ENCODE measurements at places on chromosomes 2 and 18.

GRCh38 chr2:176114120-176114929 lies 2.3 kb upstream of the HOXD10 start:
- DNase-seq: no peak

- no peak for DNase-seq
These were observed 106.2 kb downstream of the KCNF1 start for GRCh38 chr2:11017921-11018320.

DNA sequence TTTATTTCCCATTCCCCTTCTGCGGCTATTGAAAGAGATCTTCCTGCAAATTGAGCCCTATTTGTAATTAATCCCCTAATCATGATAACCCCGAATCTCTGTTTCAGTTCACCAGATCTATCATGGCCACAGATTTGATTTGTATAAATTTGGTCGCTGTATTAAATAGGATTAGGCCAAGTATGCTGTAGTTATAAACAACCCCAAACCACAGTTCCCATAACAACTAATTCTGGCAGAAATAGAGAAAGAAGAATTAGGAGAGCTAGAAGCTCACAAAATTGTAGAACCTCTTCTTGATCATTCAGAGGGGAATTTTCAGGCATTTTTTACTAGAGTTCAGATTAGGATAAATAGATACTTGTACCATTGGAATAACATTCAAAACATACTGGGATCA lies 433.7 kb upstream of the TNP1 start:
- DNase-seq: no peak

DNA sequence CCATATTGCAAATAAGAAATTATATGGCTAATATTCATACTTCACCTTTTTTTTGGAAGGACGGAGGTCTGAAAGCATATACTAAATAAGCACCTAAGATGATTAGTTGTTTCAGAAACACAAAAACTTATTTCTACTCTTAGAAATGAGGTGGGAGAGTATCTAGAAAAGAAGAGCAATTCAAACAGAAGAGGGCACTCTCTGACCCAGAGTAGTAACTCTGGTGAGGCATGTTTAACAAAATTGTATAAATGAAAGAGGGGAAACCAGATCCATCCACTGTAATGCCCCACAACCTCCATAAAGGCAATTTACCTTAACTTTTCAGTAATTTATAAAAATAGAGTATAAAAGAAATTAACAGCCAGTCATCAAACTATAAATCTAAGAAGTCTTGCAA lies 669.6 kb upstream of the VRK2 start:
- DNase-seq: no peak

DNA sequence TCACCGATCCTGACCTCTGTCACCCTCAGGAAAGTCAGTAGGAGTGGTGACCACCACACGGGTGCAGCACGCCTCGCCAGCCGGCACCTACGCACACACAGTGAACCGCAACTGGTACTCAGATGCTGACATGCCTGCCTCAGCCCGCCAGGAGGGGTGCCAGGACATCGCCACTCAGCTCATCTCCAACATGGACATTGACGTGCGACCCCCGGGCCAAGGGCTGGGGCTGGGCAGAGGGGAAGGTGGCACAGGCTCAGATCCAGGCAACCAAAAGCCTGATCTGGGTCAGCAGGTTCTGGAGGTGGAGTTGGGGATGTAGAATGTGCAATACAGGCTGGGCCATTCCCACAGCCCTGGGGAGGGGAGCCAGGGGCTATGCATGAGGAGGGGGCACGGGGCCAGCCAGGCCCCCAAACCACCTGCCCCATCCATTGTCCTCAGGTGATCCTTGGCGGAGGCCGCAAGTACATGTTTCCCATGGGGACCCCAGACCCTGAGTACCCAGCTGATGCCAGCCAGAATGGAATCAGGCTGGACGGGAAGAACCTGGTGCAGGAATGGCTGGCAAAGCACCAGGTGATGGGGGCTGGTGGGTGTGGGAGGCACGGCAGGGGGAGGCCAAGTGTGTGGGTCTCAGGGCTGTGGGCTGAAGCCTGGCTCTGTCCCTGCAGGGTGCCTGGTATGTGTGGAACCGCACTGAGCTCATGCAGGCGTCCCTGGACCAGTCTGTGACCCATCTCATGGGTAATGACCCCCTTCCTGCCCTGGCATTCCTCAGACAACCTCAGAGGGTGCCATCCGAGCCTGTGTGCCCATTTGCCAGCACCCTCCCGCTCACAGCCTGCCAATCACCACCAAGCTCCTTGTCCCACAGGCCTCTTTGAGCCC lies 1.4 kb downstream of the ALPI start:
- DNase-seq: no peak

- DNase-seq: no peak
These were observed 171.0 kb upstream of the REV1 start for GRCh38 chr2:99660616-99661406.

GRCh38 chr2:181970160-181970794 lies 15.4 kb upstream of the PPP1R1C start:
- DNase-seq: no peak

DNA sequence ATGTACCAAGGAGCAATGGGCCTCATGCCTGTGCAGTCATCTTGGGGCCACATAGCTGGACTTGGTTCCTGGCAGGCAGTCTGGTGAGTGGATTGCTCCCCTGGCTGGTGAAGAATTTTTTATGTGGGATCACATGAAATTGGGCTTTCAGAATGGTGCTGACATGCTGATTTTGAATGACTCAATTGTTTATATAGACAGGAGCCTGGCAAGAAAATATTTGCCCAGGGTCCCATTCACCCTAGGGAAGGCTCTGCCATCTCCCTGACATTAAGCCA lies 266.9 kb downstream of the DYSF start:
- DNase-seq: no peak

DNA sequence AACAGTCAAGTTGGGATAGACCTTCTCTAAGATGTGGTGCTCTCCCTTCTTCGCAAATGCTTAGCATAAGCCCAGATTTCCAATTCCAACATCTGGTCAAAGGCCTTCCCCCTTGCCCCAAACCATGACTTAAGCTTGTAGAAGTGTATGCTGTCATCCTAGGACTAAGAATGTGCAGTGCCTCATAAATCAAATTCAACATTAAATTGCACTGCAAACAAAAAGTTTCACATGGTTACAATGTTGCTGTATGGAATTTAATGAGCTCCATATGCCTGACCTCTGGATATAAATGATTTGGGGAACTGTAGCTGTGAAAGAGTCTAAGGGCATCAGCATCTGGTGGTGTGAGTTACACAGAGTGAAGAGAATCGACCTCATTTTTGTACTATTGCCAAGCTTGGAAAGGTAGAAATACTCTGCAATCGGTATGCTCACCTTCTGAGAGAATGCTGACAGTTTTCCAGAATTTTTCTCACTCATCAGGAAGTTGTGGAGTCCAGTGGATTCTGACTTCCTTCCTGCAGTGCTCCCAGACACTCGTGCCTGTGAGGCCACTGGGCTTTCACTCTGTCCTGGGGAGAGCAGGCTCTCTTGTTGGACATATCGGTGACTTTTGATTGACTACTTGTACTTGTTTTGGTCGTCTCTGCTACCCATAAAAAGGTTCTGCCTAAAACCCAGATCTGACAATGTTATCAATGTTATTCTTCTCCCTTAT lies 40.6 kb downstream of the FASTKD2 start:
- no peak for DNase-seq

DNA sequence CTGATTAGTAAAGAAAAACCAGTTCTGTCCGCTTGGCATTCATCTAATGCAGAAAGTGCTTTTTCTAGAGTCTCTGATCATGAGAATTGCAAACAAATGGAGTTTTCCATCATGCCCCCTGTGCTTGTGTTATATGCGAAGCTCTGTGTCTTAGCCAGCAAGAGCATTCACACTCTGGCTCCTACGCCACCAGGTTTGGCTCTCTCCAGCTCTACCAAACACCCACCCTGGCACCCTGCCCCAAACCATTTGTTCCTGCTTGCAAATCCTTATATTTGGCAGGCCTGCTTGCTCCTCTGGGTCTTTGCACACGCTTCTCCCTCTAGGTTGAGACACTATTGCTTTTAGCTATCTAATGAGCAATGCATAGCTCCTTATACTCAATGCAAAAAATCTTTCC lies 204.1 kb upstream of the CYRIA start:
- DNase-seq: no peak

DNA sequence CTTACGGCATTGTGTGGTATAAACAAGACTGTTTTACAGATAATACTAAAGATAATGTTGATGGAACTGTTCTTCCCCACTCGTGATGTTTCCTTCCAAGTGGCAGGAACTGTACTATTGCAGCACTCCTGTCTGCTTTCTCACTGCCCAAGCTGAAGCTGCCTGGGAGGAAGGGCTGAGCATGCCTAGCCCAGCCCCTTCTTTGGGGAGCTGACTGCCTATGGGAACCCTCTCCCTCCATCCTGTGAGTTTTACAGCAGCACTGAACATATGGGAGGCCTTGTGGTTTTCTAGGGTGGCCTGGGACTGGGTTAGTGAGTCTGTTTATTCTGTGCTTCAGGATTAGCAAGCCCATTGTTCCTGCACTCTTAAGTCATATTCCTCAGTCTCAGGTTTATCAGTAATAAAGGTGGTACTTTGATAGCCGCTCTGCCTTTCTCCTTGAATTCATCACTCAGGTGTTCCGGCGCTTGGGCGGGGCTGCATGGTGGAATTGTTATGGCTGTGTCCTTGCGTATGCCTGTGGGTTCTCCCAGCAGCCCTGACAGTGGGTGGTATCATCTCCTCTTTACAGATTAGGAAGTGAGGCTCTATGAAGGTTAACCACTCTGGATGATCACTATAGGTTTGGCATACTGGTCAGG lies 379.7 kb downstream of the PTPRM start:
- no peak for DNase-seq

- DNase-seq: no peak
These were observed 70.8 kb downstream of the QPCT start for GRCh38 chr2:37415128-37415820.

DNA sequence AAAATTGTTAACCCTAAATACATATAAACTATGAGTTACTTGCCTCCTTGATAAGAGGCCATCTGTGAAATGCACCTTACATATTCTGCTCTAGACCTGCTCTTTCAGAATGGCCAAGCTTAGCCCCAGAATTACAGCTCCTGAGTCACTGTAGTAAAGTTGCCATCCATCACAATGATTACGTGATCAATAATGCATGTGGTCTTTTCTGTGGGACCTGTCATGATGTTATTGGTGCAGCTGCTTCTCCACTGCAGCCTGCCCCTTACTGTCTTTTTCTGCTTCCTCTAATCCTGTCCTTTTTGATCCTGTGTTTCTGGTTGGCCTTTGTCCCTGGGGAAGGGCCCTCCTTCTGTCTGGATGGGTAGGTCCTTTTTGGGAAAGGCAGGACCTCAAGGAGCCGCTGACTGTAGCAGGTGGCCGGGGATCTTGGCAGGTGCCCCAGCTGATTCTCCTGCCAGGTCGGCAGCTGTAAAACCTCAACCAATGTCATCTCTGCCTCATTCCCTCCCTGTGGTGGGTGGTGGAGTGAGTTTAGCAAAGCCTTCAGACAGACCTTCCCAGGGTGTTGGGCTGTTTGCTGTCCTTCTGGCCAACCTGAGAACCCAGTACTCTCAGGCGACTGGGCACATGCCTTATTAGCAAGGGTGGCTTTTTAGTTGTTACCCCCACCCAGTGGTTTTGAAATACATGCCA lies 126.2 kb upstream of the EML6 start:
- no peak for DNase-seq

DNA sequence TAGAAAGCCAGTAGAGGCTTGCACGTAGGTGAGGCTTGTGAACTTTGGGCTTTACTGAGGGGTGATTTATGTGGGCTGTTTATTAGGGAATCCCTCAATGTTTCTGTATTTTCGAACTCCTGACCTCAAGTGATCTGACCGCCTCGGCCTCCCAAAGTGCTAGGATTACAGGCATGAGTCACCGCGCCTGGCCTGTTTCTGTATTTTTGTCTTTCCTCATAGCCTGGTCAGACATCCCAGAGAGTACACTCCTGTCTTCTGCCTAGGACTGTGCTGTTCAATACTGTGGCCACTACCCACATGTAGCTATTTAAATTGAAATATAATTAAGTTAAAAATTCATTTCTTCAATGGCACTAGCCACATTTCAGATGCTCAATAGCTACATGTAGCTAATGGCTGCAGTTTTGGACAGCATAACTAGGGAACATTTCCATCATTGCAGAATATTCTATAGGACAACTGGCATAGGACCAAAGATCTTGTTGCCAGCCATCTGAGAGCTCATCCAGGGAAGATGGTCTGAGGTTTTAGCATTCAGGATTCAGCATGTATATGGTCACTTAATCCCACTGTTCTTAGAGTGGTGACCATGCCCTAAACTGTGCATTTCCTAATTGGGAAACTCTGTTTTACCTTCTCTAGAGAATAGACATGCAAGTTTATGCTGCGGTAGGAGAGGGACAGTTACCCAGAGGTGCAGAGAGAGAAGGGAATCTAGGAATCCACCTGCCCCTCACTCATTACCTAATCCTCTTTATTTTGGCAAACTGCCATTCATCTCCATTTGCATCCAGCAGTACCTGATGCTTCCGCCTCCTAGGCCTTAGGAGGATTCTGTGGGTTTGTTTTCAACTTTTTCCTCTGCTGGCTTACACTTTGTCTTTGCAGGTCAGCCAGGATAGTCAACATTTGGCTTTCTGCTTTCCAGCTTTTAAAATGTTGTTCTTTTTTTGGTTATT lies 64.4 kb downstream of the LCLAT1 start:
- DNase-seq: no peak

DNA sequence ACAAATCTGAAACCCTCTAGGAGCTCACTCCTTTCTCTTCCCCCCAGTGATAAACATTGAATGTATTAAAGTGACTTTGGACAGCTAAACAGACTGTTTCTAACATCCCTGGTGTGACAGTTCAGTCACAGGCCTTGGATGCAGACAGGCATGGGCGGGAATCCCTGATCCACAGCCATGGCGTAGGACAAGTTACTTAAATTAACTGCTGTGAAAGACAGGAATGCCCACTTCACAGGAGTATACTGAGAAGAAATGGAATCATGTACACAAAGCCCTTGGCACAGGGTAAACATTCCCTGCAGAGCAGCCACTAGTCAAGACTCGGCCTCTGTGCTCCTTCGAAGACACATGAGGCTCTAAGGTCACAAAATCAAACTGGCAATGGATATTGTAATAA lies 34.0 kb downstream of the FARSB start:
- DNase-seq: no peak

DNA sequence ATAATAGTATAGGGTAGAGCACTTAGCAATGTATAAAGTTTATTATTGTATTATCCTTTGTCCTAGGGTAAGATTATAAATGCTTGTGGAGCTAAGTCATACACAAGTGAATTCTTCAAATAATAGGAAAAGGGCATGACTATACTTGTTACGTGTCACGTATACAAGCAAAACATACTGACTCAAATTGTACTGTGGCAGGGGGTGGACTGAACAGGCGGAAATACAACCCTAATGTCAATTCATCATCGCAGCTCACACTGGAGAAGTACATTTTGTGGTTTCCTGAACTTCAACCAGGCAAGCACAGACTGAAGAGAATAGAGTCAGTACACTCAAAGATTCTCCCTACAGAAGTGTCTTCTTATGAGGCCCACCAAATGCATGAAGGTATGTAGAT lies 201.0 kb downstream of the MBD2 start:
- no peak for DNase-seq

GRCh38 chr2:48278590-48278989 lies 251.4 kb upstream of the STON1 start:
- no peak for DNase-seq

GRCh38 chr2:23499439-23499838 lies 114.5 kb downstream of the KLHL29 start:
- DNase-seq: no peak

- DNase-seq: no peak
These were observed 59.9 kb downstream of the PTPRM start for GRCh38 chr18:7626922-7627440.

GRCh38 chr2:42092084-42092996 lies 44.5 kb downstream of the PKDCC start:
- no peak for DNase-seq

- DNase-seq: no peak
These were observed 12.7 kb upstream of the SERPINB7 start for GRCh38 chr18:63762518-63762917.

GRCh38 chr2:184756885-184757284 lies 158.6 kb downstream of the ZNF804A start:
- DNase-seq: no peak
